ENCODE measurements at places on chromosomes 13 and 19.
A peak's percentile ranks its signal among the peaks of the same experiment; 100 is the strongest.

GRCh38 chr19:8245869-8246835 is 37.0 kb downstream of the CERS4 start:
- no peak for DNase-seq

GRCh38 chr13:77456271-77456670 is 79.2 kb upstream of the SCEL start:
- no peak for DNase-seq

DNA sequence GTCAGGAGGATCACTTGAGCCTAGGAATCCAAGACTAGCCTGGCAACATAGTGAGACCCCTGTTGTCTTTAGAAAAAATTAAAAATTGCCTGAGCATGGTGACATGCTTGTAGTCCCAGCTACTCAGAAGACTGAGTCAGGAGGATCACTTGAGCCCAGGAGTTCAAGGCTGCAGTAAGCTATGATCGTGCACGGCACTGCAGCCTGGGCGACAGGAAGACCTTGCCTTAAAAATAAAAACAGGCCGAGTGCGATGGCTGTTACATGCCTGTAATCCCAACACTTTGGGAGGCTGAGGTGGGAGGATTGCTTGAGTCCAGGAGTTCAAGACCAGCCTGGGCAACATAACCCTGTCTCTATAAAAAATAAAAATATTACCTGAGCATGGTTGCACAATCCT is 5.4 kb downstream of the HNRNPUL1 start:
- DNase-seq = no peak

- no peak for DNase-seq
Observed at GRCh38 chr19:483332-484072, 12.8 kb upstream of the MADCAM1 start.

DNA sequence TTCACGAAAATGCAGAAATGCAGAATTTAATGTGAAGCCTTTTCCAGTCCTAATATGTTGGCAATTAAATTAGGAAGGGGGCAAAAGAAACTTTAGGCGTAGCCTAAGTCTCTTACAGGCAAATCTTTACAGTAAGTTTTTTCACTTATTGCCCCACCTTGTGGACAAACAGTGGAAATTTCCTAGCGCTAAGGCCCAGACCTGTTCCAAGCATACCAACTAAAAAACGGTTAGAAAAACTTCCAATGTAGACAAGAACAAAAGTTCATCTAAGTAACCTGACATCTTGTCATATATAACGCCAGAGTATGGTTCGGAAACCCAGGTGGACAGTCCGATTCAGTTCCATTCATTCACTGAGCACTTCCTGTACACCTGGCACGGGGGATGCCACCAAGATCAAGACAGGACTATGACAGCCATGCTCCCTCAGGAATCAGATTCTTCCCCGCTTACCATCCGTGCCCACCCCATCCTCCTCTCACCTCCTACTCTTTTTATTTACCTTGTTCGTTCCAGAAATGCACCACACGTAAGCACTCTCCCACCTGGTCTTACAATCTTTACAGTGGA is 4.9 kb downstream of the ZAR1L start:
- peak; percentile 1 for DNase-seq

DNA sequence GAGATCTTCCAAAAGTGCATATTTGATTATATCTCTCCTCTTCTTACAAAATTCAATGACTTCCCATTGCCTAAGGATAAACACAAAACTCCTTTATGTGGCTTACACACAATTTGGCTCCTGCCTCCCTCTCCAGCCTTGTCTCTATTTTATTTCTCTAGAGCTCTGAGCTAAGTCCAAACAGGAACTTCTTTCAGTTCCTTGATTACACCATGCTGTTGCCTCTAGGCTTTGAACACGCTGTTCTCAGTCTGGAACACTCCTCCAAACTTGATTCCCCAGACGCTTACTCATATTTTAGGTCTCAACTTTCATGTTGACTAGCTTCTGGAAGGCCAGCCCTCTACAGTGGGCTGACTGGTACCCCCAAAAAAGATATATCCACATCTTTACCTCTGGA is 258.5 kb downstream of the COG6 start:
- no peak for DNase-seq

DNA sequence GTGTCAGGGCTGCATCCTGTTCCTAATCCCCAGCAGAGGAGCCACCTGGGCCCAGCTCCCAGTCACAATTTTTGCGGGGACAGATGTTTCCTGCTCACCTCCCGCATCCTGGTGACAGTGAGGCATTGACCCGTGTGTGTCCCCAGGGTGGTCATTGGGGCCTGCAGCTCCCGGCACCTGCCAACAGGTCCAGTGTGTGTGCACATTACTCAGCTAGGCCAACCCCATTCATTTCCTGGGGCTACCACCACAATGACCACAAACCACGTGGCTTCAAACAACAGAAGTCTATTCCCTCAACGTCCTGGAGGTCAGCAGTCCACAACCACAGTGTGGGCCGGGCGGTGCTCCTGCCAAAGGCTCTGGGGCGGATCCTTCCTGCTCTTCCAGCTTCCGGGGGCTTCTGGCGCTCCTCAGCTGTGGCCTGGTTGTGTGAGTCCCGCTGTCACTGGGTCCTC is 11.9 kb upstream of the F2RL3 start:
- DNase-seq = no peak

GRCh38 chr19:44988273-44988672 is 13.0 kb upstream of the RELB start:
- no peak for DNase-seq

DNA sequence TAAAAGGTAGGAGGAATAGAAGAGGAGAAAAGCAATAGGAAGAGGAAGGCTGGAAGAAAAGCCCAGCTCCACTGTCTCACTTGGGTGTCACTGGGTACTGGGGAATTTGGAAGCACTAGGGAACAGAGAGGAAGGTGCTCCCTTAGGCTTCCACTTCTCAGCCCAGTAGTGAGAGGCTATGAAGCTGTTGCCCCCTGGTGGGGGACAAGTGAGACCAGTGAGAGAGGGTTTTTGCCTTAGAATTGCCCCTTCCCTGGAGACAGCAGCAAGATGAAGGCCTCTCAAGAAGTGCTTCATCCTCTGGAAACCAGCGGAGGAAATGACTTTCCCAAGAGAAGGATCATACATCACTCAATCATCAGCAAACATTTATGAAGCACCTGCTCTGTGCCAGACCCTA is 4.7 kb upstream of the ZNF606 start:
- no peak for DNase-seq

- peak; percentile 59 for DNase-seq
Observed at GRCh38 chr19:16897029-16897855, 8.4 kb downstream of the F2RL3 start.

DNA sequence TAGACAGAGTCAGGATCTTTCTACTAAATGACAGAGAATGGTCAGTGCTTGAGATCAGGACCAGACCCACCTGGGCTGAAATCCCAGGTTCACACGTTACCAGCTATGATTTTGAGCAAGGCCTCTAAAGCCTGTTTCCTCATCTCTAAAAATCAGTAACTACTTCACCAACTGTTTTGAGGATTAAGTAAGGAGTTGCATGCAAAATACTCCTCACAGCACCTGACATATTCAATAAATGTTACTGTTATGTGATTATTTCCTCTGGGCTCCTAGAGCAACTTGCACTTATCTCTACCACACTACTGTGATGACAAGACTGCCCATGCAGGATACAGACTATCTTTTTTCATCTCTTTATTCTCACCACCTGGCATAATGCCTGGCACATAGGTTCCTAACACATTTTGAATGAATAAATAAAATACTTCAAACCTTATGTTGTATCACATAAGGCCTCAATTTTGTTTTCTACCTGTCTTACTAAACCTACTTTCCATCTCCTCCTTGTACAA is 1.8 kb downstream of the KATNAL1 start:
- no peak for DNase-seq

GRCh38 chr19:815079-815774 is 6.5 kb downstream of the PLPPR3 start:
- no peak for DNase-seq

- no peak for DNase-seq
Observed at GRCh38 chr19:15381864-15382263, 2.3 kb upstream of the AKAP8 start.

GRCh38 chr13:75250526-75251178 is 231.3 kb downstream of the TBC1D4 start:
- no peak for DNase-seq

DNA sequence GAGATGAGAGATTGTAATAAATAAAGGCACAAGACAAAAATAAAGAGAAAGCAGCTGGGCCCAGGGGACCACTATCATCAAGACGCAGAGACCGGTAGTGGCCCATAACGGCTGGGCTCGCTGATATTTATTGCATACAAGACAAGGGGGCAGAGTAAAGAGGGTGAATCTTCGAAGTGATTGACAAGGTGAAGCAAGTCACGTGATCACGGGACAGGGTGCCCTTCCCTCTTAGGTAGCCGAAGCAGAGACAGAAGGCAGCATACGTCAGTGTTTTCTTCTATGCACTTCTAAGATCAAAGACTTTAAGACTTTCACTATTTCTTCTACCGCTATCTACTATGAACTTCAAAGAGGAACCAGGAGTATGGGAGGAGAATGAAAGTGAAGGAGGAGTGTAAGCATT is 4.6 kb upstream of the PRKCG start:
- DNase-seq = no peak

DNA sequence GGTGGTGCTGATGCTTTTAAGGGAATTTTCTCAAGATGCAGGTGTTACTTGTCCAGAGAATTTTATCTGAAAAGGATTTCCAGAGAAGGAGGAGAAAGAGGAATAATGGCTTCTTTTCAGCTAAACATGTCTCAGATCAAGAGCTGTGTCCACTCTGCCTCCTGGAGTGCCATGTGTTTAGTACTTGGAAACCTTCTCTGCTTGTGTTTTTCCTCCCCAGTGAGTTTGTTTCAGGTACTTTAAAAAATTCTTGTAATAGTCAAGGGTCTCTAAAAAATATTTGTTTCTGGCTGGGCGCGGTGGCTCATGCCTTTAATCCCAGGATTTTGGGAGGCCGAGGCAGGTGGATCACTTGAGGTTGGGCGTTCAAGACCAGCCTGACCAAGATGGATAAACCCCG is 22.7 kb downstream of the ZNF431 start:
- no peak for DNase-seq

DNA sequence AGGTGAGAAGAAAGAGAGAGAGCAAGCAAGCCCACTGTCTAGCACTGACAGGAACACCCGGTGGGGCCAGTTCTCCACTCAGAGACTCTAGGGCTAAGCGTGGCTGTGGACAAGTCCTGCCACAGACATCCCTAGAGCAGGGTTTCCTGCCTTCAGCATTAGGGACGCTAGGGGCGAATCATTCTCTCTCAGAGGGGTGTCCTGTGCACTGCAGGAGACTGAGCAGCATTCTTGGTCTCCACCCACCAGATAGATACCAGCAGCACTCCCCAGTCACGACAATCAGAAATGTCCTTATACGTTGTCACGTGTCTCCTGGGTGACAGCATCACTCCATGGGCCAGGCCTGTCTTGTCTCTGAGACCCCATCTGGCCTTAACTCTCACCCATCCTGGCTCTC is 1.5 kb downstream of the OR10H1 start:
- no peak for DNase-seq

DNA sequence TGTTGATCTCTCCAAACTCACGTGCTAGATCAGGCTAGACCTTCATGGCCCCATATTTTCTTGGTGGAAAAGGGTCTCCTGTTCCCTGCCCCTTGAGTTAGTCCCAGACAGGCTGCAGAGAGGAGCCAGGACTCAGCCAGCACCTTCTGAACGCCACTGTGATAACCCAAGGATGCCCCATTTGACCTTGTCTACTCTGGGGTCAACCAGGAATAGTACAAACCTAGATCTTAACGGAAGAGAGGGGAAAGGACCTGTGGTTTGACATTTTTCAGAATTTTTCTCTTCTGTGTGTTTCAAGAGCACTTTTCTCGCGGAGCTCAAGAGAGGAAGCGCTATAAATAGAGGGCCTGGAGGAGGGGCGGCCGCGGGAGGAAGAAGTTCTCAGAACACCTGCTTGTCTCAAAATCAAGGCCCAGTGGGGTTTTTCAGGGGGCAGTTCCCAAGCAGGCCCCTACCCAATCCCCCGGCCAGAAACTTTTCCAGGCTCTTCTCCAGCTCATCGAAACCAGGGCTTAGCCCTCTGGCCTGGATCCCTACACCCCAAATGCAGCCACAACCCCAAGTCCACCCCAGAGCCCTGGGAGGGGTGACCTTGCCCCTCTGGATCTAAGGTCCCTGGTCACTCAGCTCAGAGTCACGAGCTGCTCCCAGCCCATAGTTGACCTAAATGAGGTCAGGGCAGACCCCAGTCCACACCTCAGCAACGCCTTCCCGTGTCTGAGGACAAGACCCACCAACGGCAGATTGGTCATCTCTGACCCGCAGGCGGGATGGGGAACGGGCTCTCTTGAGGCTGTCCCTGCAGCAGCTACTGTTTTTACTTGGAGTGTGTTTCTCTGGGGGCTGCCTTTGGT is 75.6 kb upstream of the TM9SF2 start:
- DNase-seq = peak; percentile 28

DNA sequence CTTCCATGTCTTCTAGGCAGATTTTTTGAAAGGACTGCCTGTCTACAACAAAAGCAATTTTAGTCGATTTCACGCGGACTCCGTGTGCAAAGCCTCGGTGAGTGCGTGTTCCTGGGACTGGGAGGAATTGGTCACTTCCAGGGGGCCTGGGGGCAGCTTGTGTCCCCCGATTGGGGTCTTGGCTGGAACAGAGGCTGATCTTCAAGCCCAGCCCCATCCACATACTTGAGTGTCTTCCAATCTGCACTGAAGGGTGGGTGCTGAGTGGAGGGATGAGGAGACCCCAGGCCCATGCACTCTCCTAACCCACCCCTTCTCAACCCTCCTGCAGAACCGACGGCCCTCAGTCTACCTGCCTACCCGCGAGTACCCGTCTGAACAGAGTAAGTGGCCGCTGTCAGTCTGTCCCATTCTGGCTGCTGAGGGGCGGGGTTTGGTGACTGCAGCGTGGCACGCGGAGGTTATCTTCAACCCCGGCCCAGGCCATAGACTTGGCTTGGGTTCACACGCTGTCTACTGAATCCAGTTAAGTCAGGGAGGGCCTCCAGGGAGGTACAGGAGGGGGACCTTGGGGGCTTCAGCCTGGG is 4.7 kb downstream of the DDA1 start:
- DNase-seq = no peak

DNA sequence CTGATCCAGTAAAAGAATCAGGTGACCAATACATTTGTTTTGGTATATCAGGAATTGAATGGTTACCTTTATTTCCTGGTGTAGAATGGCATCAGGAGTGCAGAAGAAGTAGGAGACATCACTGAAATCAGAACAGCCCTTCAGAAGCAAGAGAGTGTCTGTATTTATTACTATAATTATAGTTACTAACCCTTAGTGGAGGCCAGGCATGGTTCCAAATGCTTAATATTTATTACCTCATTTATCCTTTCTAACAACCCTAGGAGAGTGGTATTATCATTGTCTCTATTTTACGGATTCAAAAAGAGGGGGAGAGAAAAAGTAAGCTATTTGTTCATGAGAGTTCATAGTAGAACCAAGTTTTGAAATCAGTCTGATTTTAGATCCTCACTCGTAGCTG is 1292.9 kb downstream of the PCDH9 start:
- no peak for DNase-seq

GRCh38 chr13:80083853-80084676 is 256.9 kb downstream of the SPRY2 start:
- DNase-seq = no peak

All from caudate nucleus (tissue), 63 donors.